ENCODE measurements at places on chromosomes 1 and 21.
A peak's percentile ranks its signal among the peaks of the same experiment; 100 is the strongest.

- DNase-seq = no peak
These were observed 3.2 kb upstream of the TMEM63A start for GRCh38 chr1:225885336-225885735.

- DNase-seq = no peak
These were observed 21.9 kb upstream of the FAM3B start for GRCh38 chr21:41294548-41295231.

DNA sequence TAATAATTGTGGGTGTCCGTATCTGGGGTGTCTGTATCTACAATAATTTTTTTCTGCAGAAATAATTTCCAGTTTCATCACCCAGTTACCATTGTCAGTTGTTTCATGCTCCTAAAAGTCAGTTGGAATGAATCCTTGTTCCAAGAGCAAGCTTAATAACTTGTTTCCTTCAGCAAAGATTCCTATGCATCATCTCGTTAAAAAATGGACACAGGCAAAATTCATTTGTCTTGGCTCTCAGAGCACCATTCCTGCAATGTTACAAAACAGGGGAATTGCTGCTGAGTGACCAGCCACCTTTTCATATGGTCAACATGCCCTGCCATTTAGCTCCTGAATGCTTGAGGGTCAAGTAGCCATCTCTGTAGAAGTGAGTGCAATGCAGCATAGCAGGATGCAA, 393.4 kb downstream of the KCNT2 start:
- no peak for DNase-seq

GRCh38 chr1:24204116-24204515, 17.0 kb upstream of the IFNLR1 start:
- DNase-seq = no peak

DNA sequence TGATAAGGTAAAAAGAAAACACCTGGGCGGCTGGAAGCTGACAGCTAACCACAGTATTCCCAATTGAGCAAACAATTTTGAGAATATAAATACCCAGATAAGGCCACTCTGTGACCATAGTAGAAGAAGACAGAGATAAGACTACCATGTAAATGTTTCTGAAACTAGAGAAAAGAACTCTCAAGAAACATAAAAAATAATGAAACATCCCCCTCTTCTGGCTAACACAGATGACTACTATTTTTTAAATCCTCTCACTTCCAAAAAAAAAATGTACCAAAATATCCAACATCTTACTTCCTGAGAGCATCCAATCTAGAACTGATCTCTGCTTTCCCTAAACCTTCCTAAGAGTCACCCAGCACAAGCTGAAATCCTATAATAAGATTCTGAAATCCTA, 125.9 kb downstream of the HFM1 start:
- peak; percentile 30 for DNase-seq

GRCh38 chr1:171204296-171204695, 19.2 kb downstream of the FMO2 start:
- DNase-seq = no peak

GRCh38 chr1:99992044-99992722, 22.4 kb downstream of the SLC35A3 start:
- DNase-seq = no peak

DNA sequence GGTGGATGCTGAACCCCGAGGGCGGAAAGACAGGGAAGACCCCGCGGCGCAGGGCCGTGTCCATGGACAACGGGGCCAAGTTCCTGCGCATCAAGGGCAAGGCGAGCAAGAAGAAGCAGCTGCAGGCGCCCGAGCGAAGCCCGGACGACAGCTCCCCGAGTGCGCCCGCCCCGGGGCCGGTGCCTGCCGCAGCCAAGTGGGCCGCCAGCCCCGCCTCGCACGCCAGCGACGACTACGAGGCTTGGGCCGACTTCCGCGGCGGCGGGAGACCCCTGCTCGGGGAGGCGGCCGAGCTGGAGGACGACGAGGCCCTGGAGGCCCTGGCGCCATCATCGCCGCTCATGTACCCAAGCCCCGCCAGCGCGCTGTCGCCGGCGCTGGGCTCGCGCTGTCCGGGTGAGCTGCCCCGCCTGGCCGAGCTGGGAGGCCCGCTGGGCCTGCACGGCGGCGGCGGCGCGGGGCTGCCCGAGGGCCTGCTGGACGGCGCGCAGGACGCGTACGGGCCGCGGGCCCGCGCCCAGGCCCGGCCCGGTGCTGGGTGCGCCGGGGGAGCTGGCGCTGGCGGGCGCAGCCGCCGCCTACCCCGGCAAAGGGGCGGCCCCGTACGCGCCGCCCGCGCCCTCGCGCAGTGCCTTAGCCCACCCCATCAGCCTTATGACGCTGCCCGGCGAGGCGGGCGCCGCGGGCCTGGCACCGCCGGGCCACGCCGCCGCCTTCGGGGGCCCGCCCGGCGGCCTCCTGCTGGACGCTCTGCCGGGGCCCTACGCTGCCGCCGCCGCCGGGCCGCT, 20.7 kb downstream of the FOXO6 start:
- DNase-seq = peak; percentile 13

GRCh38 chr1:155013632-155014031, 11.0 kb downstream of the ZBTB7B start:
- no peak for DNase-seq

DNA sequence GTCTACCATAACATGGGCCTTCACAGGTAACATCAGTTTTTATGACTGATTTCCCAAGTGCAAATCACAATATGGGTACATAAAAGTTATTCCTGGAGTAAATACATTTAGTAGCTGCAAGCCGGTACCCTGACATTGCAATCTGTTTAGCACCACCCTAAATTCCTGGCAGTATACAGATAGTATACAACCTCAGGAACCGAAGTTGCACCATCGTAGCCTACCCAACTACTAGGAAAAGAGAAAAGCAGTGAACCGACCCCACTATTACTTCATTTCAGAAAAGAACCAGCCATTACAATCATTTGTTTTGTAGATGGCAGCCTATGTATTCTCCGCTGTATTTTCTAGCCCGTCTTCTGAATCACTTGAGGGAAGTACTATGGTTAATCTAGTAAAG, 1.1 kb downstream of the ADIPOR1 start:
- DNase-seq = no peak

- peak; percentile 92 for DNase-seq
These were observed 81.1 kb downstream of the TNFSF18 start for GRCh38 chr1:172969611-172970010.

GRCh38 chr1:182493063-182493462, 43.1 kb downstream of the RGSL1 start:
- no peak for DNase-seq

GRCh38 chr1:940107-941014, 16.6 kb downstream of the SAMD11 start:
- DNase-seq = no peak

GRCh38 chr1:64941461-64942117, 24.8 kb downstream of the JAK1 start:
- no peak for DNase-seq

DNA sequence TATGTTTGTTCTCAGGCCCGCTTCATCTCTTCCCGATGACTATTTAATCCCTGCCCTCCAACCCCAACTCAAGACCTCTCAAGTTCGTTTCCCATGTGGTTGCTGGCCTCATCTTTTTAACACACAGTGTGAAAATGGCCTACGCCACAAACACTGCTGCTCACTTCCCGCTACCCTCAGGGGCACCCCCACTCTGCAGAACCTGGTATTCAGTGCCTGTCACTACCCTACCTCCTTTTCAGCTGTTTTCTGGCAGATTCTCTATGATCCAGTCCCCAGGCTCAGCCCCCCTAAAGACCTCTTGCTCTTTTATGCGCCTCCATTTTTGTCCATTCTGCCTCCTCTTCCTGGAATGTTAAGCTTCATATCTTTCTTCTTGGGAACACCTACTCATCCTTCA, 152.6 kb upstream of the C1orf174 start:
- DNase-seq = no peak

DNA sequence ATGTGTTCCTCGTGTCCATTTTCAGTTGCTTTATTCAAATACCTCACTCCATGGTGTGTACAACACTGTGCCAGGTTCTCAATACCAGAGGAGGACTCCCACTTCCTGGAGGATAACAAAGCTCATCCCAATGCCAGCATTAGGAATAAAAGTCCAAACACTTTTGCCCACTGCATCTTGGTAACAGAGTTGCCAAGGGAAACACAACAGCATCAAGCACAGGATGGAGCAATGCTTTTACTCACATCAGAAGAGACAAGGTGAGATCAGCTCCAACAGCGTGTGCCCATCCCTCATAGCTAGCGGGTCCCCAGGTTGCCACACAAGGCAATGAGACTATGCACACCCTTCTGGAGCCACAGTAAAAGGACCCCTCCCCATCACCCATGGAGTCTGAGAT, 2.9 kb downstream of the KRTAP20-4 start:
- no peak for DNase-seq

- no peak for DNase-seq
These were observed 211.1 kb downstream of the MRPL39 start for GRCh38 chr21:25396135-25396711.
